ENCODE measurements at places on chromosomes 1 and 21.

DNA sequence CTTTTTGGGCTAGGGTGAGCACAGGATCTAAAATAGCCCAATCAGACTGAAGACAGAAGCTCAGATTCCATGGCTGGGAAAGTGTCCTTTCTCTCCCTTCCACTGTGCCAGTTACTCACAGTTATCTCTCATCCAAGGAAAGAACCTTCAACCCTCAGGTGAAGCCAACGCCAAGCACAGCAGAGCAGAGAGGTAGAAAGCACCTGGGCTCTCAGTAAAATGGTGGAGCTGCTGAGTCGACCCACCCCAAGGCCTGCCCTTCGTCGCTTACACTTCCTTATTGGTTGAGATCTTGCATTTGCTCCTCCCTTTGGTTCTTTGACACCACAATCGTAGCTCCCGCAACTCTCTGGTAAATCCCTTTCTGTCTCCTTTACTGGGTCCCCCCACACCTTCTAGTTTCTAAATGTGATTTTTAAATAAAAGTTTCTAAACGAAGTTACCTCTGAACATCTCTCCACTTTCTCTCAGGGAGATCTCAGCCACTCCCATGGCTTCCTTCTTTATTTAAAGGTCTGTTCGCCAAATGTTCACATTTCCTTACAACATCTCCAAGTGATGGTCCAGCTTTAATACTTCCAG is 27.5 kb upstream of the SLC30A1 start:
- no peak for DNase-seq

DNA sequence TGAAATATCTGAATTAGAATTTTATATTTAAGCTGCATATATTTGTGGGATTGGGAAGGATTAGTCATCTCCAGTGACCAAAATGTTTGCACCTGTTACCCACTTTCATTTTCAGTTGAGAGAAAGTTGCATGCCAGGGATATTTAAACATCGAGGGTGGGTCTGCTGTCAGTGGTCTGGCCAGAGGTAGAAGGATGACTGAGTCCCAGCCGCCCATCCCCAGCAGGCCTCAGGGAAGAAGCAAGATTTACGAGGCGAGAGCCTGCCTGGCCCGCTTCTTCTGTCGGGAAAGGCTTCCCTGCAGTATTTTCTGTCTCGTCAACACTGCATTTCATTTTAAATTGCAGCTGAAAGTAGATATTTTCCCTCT is 1.4 kb upstream of the MAN1C1 start:
- no peak for DNase-seq

DNA sequence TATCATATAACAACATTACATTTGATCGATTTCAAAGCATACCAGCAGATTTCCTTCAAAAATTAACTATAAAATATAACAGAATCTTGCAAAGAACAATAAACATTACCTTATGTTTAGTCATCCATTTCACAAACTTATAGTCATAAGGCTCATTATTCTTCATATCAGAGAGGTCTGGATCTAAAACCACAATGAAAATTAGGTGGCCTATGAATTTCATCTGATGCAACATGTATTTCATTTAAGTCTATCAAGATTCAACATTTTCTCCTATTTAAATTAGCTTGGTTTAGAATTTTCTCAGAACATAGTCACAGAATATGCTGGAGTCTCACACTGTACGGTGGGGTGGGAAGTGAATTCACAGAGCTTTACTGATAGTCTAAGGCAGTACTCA is 49.2 kb downstream of the KYAT3 start:
- DNase-seq = no peak

GRCh38 chr1:90879281-90879680 is 142.6 kb downstream of the ZNF644 start:
- no peak for DNase-seq

GRCh38 chr1:56410405-56410804 is 169.0 kb downstream of the PLPP3 start:
- DNase-seq = no peak

DNA sequence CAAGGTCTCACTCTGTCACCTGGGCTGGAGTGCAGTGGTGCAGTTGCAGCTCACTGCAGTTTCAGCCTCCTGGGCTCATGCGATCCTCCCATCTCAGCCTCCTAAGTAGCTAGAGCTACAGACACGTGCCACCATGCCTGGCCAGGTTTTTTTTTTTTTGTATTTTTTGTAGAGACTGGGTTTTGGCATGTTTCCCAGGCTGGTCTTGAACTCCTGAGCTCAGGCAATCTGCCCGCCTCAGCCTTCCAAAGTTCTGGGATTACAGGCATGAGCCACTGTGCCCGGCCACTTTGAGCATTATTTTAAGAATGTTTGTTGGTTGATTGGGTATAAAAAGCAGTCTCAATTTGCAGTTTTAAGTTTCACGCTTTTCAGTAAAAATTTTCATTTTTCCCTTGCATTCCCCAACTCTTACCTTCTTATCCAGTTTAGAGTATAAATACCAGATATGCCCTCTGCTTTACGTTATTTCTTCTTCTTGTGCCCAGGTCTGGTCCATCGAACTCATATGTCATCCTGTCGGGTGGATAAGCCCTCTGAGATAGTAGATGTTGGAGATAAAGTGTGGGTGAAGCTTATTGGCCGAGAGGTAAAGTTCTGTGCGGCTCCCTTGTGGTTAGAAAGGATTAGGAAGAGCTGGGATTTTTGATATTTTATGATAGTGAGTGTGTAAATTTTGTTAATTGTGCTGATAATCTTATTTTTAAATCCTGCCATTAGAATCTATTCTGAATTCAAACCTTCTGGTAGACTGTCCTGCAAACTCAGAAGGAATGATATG is 36.0 kb downstream of the FABP3 start:
- no peak for DNase-seq

DNA sequence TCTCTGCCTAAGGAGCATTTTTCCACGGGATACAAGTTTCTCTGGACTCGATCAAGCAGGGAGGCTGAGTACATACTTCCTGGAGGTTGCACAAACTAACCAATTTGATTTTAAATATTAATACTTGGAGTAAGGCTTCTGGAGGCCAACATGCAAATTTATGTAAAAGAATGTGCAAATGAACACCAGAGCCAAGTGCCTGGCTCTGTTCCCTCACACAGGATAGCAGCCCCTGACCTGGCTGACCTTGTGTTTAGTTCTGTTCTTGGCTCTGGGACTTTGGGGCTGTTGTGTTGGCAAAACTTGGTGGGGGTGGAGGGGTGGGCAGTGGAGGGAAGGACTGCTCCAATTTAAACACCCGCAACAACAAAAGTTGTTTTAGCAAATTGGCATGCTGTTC is 34.2 kb downstream of the CNIH3 start:
- DNase-seq = no peak

GRCh38 chr1:172354291-172355274 is 65.9 kb upstream of the C1orf105 start:
- DNase-seq = no peak

DNA sequence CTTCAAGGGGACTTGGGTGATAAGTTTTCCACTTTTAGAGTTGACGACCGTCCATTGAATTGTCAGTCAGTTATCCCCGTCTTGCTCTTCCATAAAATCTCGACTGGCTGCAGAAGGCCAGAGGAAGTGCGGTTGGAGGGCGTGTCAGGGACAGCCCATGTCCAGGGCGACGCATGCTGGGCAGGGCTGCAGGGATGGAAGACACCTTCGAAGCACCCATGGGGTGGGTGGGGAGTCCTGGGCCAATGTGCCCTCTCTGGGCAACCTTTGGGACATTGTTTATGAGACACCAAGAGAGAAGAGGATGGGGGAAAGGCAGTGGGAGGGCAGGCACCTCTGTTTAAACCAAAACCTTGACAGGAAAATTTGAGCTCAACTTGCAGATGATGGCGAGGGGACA is 38.6 kb upstream of the EDN2 start:
- DNase-seq = no peak

DNA sequence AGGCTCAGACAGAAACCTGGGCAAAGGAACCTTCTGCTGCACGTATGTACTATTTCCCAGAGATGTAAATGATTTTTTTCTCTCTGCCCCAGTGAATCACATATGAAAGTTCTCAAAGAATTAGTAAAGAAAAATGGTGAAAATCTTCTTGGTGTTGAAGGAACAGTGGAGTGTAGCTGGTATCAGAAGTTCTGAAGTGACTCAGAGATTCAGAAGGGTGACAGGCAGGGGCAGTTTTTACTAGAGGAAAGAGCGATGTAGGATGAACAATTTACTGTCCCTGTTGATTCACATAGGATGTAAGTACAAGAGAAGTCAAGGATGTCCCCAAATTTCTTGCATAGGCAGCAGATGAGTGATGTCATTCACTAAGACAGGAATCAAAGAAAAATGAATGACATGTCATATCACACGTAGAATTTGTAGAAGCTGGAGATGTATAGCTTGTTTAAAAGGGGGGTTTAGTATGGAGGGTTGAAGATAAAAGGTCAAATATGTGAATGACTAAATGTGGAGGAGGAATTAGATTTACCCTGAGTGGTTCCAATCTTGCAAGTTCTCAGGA is 26.4 kb downstream of the WLS start:
- no peak for DNase-seq

GRCh38 chr1:166972826-166973225 is 2.5 kb downstream of the ILDR2 start:
- DNase-seq = no peak
